SW 1271 (cell line): ENCODE measurements at places on chromosomes 3 and 15.

DNA sequence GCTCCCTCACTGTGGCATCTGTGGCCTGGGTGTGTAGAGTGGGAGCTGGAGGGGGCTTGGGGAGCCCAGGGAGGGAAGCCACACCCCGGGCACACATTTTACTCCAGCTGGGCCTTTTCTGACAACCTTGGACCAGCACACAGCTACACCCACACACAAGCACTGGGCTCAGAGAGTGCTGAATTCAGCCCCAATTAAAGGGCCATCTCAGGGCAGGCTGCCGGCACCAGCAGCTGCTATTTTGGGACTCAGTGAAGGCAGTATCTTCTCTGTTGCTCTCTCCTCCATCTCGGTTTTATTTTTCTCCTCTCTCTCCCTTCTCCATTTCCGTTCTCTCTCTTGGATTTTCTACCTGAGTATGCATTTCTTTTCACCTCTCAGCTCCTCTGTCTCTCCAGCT lies 19.1 kb upstream of the TBC1D21 start:
- DNase-seq = no peak

- no peak for DNase-seq
Measured at GRCh38 chr3:13839726-13840340, 40.0 kb downstream of the WNT7A start.

GRCh38 chr3:79651536-79652065 lies 116.2 kb downstream of the ROBO1 start:
- no peak for DNase-seq

DNA sequence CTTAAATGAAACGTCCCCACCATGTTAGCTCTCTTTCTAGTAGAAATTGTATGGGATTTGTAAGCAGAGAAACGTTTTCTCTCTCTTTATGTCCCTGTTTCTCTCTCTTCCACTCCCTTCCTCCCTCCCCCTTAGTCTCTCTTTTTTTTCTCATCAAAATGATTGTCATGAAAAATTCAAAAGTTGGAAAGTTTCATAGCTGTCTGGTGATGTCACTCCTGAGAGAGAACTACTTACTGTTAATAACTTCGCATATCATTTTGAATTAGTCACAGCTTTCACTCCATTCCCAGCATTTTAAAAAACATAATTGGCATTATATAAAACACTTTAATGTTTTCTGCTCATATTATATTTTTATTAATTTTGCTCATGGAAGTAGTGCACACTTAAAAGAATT lies 331.1 kb downstream of the C3orf38 start:
- DNase-seq = no peak

DNA sequence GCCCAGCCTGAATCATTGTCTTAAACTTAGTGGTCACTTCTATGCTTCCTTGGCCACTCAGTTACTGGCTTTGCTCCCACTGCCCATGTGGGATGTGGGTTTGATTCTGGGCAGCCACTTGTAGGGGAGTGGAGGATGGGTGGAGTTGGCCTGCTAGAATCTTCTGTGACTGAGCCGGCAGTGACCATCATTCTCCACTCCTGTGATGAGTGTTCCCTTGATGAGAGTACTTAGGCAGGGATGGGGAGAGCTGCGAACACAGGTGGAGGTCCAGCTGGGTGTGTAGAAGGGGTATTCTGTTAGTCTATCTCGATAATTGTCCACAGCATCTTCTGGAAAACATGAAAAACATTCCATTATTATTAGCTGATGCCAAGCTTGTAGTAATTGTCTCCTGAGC lies 8.0 kb downstream of the TM6SF1 start:
- no peak for DNase-seq

DNA sequence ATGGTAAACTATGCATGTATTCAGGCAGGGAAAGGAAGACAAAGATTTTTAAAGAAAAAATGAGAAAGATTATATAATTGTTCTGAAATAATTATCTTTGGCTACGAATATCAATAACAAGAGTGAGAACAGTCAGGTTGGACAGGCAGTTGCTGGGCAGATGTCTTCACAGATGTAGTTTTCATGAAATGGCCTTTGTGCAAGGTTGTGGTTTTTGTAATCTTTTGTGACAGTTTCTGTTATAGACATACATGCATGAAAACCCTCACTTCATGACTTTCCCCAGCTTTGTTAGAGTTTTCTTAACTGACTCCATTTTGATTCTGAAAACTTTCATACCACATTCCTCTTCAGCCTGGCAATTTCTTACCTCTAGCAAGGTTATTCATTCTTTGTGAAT lies 34.9 kb upstream of the SLC25A36 start:
- no peak for DNase-seq

- DNase-seq = no peak
Measured at GRCh38 chr15:90989040-90989768, 5.1 kb downstream of the PRC1 start.

GRCh38 chr3:130093741-130094391 lies 12.2 kb downstream of the ALG1L2 start:
- no peak for DNase-seq
